Heart left ventricle (tissue), 16 donors: ENCODE measurements at places on chromosomes 2 and 18.

DNA sequence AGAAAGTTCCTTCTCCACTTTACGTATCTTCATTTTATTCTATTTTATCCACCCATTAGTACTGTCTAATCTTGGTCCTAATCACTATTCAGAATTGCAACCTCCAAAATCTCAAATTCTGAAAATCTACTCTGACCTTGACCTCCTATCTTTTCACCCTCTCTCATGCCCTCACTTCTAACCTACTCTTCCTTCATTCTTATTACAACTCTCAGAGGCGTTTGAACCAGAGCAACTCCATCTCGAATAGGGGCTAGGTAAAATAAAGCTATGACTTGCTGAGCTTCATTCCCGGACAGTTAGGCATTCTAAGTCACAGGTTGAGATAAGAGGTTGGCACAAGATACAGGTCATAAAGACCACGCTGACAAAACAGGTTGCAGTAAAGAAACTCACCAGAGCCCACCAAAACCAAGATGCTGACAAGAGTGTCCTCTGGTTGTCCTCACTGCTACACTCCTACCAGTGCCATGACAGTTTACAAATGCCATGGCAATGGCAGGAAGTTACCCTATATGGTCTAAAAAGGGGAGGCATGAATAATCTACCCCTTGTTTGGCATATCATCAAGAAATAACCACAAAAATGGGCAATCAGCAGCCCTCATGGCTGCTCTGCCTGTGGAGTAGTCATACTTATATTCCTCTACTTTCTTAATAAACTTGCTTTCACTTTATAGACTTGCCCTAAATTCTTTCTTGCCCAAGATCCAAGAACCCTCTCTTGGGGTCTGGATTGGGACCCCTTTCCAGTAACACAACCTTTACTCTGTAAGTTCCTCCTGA lies 11.4 kb downstream of the CCDC88A start:
- DNase-seq, result no peak

- no peak for DNase-seq
Observed at GRCh38 chr18:50855976-50856757, 22.8 kb upstream of the ME2 start.

- no peak for DNase-seq
Observed at GRCh38 chr2:181319286-181319685, 137.9 kb upstream of the ITGA4 start.

DNA sequence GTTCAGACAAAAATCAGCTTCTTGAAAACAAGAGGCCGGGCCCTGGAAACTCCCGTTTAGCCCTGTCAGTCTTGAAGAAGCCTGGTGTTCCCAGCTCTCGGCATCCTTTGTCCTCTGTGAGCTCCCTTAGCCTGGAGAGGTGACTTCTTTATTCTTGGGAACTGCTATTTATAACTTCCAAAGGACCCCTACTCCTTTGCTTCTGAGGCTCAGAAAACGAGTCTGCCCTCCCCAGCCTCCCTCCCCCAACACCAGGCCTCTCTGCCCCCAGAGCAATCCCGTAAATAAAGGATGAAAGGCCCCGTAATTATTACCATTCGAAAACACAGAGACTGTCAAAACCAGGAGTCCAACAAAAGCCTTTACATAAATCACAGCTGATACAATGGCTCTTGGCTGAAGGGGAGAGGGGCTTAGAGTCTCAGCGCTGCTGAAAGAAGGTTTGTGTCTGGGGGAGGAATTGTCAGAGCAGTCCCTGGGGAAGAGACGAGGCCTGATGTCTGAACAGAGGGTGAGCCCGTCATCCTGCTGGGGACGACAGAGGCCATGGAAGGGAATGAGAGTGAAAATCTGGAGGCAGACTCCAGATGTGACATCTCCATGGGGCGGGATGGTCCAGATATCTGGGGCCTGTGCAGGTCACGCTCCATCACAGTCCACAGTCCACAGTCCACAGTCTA lies 283.0 kb downstream of the MYCN start:
- DNase-seq, result no peak

- DNase-seq, result no peak
Observed at GRCh38 chr2:101107241-101107640, 43.9 kb downstream of the TBC1D8 start.

DNA sequence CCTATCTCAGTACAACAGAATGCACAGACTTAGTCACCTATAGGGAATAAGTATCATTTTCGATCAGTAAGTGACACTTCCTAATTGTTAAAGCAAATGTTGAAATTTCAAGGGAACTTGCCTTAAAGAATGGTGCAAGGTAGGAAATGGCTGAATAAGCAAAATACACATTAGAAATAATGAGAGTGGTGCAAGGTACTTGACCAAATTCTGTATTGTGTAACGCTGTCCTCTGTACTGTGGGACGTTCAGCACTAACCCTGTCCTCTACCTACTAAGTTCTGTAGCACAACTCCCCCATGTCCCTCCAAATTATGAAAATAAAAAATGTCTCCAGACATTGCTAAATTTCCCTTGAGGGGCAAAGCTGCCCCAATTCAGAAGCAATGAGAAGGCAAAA lies 19.4 kb downstream of the MMADHC start:
- DNase-seq, result no peak
